Stimulated activated CD8-positive, alpha-beta memory T cell treated with anti-CD3 and anti-CD28 coated beads, Interleukin-4, amount 100 ng/mL, for 48 hours (primary cell): ENCODE measurements at places on chromosomes 12 and 14.

DNA sequence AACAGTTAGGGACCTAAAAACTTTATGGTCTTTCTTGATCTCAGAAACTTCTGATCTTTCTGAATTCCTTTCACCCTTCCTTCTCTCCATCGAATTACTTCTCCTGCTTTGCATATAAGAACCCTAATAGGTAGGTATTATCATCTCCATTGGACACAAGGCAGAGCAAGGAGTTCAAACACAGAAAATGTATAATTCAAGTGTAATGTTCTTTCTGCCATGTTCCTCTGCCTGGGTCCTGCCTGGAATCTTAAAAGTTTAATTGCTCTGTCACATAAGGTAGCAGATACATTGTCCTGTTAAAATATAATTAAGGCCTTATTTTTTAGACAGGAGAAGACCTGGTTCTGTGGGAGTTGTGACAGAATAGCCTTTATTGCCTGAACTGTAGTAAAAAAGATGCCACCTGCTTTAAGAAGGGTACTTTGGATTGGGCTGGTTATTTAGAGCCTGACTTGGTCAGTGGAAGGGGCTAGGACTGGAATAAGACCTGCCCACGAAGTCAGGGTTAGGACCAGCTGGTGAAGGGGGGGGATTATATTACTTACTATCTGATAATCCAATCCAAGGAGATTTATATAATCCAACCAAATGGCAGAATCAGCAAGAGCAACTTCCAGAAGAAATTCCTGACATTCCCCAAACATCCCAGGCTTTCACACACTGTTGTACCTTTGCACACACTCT is 10.4 kb downstream of the G2E3 start:
- DNase-seq = no peak

- DNase-seq = no peak
These were observed 367.4 kb upstream of the TBX3 start for GRCh38 chr12:115051378-115051777.

GRCh38 chr14:99320621-99321235 is 48.7 kb upstream of the BCL11B start:
- no peak for DNase-seq

GRCh38 chr12:31641509-31642090 is 17.9 kb upstream of the ETFBKMT start:
- DNase-seq = no peak

GRCh38 chr12:58296863-58297262 is 355.5 kb downstream of the ATP23 start:
- DNase-seq = no peak

DNA sequence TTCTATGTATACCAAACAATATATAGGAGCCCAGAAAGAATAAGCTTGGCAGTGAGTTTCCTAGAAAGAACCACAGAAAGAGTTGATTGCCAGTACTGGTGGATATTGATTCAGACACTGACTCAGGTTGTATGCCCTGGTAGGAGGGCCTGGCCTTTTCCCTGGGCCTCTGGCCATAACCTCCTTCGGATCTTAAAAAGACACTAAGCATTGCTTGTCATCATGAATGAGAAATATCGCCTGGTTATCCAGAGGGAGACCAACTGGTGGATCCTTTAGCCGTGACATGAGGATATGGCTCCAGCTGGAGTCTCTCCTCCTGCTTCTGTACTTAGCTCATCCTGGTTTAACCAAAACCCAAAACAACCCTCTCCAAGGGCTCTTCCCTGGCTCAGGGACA is 231.5 kb downstream of the MSRB3 start:
- DNase-seq = no peak

GRCh38 chr12:99059824-99060511 is 414.9 kb downstream of the APAF1 start:
- no peak for DNase-seq

- no peak for DNase-seq
These were observed 1320.5 kb upstream of the SEL1L start for GRCh38 chr14:82854131-82854530.

- DNase-seq = no peak
These were observed 185.7 kb downstream of the PAX9 start for GRCh38 chr14:36847366-36847765.

DNA sequence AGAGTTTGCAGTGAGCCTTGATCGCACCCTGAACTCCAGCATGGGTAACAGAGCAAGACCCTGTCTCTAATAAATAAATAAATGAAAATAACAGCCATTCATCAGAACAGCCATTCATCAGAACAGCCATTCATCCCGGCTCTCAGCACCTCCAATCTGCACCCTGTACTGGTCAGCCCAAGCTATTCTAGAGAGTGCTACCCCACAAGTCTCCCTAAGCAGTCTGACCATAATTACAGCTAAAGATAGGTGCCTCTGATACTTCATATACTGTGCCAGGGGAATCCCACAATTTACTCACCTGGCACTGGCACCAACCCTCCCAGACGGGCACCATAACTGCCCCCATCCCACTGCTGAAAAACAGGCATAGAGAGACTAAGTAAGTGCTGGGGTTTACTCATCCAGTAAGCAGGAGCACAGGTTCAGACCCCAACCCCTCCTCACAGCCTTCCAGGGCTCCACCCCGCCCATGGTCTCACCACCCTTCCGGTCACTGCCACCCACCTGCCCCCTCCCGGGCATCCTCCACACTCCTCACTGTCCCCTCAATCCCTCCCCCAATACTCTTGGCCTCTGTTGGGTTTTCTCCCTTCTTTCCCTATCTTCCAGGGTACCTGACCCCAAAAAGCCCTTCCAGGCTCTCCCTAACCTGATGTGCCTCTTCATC is 15.2 kb upstream of the EIF5 start:
- DNase-seq = no peak

GRCh38 chr14:89953602-89954001 is 928 bp downstream of the EFCAB11 start:
- DNase-seq = no peak

- DNase-seq = no peak
These were observed 327.2 kb downstream of the RAD51B start for GRCh38 chr14:68146818-68147217.

- DNase-seq = no peak
These were observed 62.4 kb downstream of the UBR7 start for GRCh38 chr14:93269341-93270068.
